Activated naive CD4-positive, alpha-beta T cell treated with anti-CD3 and anti-CD28 coated beads, Interleukin-2, amount 50 U/mL, for 16 hours (primary cell): ENCODE measurements at places on chromosomes 5 and 9.

- DNase-seq, result no peak
Measured at GRCh38 chr5:119470851-119471451, 18.7 kb downstream of the HSD17B4 start.

GRCh38 chr5:164364237-164365208 lies 859.1 kb downstream of the MAT2B start:
- DNase-seq, result no peak

DNA sequence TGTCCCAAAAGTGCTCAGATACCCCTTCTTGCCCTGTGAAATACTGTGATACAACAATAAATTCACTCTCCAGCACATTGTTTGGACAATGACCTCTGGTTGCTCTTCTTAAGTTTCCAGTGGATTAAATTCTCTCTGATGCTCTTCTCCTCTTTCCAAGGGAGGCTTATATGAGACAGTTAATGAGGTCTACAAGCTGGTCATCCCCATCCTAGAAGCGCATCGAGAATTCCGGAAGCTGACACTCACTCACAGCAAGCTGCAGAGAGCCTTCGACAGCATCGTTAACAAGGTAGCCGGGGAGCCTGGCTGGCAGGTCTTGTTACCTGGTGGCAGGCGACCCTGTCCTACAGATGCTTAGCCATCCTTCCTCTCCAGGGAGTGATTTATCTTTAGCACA lies 226.5 kb downstream of the DOCK8 start:
- no peak for DNase-seq

DNA sequence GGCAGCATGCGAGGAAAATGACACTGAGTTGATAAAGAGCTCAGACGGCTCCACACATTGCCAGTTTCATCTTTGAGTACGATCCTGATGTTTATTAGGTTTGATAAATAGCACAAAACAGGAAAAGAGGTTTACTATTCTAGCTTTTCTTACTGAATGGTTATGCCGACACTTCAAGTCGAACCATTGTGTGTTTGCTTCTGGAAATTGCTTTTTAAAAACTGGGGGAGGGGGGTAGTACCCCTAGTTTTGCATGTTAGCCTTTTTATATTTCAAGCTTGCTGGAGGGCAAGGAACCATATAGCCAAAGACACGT lies 5.2 kb downstream of the PTCH1 start:
- no peak for DNase-seq

- DNase-seq, result no peak
Measured at GRCh38 chr9:87604886-87605588, 107.4 kb downstream of the DAPK1 start.

DNA sequence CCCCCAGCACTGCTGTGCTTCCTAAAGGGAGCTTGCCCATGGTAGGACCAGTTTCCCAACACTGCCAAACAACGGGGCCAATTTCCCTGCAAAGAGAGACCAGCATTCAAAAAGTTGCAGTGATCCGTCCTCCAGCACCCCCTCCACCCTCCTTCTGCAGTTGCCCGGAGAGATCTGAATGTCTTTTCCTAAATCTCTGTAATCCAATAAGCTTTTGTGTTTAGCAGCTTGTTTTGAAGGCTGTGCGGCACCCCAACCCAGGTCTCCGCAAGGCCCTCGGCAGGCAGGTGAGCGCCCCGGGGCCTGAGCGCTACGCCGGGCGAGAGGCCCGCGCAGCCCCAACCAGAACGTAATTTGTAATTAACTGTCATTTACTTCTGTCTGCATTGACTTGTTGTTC lies 366.9 kb upstream of the IRX2 start:
- DNase-seq, result no peak

DNA sequence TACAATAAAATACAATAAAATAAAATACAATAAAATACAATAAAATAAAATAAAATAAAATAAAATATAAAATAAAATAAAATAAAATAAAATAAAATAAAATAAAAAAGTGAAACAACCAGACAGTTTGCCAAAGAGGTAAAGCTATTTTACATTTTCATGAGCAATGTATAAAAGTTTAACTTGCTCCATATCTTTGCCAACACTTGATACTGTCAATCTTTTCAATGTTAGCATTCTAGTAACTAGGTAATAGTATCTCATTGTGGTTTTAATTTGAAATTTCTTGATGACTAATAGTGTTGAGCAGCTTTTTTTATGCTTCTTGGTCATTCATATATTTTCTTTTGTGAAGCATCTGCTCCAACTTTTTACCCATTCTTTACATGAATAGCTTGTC lies 17.3 kb downstream of the TTC33 start:
- no peak for DNase-seq

- DNase-seq, result no peak
Measured at GRCh38 chr5:6158974-6159831, 219.1 kb downstream of the MED10 start.

DNA sequence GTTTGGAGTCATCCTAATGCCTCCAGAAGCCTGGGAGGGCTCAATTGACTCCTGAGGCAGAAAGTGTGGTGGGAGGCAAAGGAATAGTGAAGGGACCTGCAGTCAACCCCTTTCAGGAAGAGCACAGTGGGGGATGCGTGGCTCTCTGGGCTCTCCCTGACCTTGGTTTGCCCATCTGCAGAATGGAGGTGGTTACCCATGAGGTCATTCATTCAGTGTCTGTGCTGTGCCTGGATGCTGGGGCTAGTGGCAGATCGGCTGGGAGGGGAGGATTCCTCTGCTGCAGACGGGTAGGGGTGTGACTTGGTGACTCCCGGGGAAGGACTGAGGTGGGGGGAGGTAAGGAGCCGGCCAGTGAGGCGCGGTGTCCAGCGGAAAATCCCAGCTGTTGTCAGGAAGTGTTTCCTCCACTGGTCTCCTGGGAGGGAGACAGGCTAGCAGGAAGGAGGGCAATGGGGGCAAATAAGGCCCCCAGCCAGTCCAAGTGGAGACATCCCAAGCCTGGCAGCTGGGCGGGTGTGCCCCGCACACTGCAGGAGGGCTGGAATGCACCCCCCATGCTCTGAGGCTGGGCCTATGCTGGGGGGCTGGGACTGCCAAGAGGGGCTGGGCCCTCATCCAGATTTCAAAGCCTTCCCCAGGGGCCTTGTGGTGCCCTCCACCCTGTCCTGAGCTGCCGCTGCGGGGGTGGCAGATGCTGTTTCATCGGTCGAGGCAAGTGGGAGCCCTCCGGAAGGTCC lies 10.9 kb downstream of the CXXC5 start:
- DNase-seq, result no peak
